ENCODE measurements at places on chromosomes 11 and 22.
A peak's percentile ranks its signal among the peaks of the same experiment; 100 is the strongest.

- DNase-seq: no peak
Observed at GRCh38 chr22:19501897-19502447, 22.2 kb downstream of the CLDN5 start.

GRCh38 chr11:113591117-113591516 lies 115.0 kb downstream of the TMPRSS5 start:
- DNase-seq: no peak

GRCh38 chr22:39580795-39581194 lies 10.2 kb downstream of the CACNA1I start:
- no peak for DNase-seq

DNA sequence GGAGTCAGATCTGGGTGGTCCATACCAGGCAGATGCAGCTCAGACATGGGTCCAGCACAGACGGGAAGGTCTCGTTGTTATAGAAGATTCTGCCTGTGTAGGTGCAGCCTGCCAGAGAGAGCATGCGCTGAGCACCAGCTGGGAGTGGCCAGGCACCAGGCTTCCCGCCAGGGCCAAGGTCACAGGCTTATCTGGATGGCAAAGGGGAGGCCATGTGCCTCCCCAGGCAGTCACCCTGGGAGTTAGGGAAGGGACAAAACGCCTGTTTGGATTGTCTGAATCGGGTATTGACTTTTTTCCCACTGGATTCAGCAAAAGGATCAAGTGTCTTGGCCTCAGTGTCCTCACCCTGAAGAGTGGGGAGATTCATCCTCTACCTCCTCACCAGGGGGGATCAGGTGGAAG lies 26.5 kb downstream of the PGA5 start:
- DNase-seq: no peak

- DNase-seq: no peak
Observed at GRCh38 chr11:74371269-74372052, 26.8 kb downstream of the PGM2L1 start.

- DNase-seq: no peak
Observed at GRCh38 chr11:2537896-2538724, 93.3 kb downstream of the KCNQ1 start.

DNA sequence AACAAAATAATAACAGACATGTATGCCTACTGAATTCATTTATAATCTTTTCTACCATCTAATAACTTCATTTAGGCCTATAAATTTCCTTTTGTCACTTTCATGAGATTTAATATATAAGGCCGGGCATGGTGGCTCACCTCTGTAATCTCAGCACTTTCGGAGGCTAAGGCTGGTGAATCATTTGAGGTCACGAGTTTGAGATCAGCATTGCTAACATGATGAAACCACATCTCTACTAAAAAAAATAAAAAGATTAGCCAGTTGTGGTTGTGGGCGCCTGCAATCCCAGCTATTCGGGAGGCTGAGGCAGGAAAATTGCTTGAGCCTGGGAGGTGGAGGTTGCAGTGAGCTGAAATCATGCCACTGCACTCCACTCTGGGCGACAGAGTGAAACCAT lies 14.2 kb upstream of the NTM start:
- no peak for DNase-seq

GRCh38 chr11:113256431-113257202 lies 57.8 kb upstream of the TTC12 start:
- DNase-seq: no peak

DNA sequence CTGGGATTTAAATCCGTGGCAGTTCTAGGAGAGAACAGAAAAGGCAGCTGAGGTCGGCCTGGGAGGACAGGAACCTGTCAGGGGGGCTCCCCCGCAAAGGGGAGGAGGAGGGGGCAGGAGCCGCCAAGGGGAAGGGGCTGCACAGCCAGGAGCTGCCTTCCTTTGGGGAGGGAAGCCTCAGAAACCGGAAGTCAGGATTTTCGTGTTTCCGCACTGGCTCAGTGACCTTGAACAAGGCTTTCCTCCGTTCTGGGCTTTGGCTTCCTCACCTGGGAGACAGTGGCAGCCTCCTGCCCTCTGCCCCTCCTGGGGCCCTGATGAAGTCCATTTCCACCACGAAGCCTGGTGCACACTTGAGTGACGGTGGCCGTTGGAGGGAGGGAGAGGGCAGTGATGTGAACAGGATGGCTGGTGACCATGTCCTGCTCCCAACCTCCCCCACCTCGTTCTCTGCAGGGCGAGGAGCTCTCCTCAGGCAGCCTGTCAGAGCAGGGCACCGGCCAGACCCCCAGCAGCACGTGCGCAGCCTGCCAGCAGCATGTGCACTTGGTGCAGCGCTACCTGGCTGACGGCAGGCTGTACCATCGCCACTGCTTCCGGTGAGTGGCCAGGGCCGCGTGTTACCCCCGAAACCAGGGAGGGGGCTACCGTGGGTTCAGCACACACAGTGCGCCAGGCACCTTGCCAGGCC lies 12.6 kb downstream of the MICALL1 start:
- DNase-seq: no peak

- no peak for DNase-seq
Observed at GRCh38 chr11:85096939-85097338, 530.2 kb downstream of the DLG2 start.

DNA sequence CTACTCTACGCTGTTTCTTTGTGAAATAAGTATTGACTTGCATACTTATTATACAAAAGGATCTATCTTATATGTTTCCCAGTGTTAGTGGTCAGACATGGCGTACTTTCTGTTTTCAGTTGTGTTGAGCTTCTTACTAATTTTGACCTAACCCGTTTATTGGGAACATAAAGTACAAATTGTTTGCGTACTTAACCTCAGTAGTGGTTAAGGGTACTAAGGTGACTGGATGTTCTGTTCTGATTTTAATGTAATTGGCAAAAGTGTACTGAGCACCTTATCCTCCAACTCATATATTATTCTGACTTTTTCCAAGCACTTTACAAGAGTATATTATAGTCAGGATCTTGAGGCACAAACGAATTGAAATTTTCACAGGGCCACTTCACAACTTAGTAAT lies 17.2 kb downstream of the TBCEL start:
- no peak for DNase-seq

DNA sequence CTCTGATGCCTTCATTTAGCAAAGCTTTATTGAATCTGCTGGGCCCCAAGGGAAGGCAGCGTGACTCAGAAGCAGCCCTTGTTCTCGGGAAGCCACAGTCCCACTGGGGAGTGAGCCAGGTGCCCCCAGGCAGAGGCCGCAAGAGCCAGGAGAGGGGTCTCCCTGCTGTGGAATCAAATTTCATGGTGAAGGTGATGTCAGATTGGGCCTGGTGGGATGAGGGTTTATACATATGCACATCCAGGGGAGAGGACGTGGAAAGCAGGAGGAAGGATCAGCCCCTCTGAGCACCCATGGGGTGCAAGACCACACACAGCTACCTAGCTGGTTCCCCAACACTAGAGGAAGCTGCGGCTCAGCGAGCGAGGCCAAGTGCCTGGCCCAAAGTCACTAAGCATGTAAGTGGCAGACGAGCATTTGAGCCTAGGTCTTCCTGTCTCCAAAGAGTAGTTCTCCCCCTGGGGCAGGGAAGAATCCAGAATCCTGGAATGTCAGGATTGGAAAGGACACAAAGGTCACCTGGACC lies 2.0 kb downstream of the SYNGR1 start:
- DNase-seq: no peak

DNA sequence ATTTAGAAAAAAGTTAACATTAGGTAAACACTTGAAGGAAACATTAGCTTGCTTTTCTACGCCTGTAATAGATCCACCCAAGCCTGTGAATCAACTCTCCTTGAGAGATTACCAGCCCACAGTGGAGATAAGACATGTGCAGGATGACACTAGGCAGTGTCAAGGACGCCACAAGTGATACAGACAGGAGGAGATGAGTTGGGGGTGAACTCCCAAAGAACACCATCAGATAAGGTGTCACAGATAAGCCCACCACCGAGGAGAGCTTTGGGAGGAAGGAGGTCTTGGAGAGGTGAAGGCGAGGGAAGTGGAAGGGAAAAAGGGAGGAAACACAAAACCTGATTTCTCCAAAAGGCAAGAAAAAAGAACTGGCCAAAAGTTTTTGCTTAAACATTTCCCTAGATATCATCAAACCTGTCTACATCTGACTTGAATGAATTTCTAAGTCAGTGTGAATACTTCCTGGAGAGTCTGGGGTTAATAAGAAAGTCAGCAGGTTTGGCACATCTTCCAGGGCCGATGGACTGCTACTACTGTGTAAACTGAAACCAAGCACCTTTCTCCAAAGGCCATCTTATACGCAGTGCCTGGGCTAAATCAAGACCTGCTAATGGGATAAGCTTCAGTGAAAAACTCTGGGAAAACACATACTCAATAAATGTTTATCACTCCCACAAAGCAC lies 15.5 kb downstream of the CLTCL1 start:
- no peak for DNase-seq

- DNase-seq: no peak
Observed at GRCh38 chr22:26619510-26619909, 1.7 kb upstream of the CRYBB1 start.

- DNase-seq: no peak
Observed at GRCh38 chr11:47241841-47242301, 6.7 kb downstream of the ACP2 start.

GRCh38 chr22:26970809-26971394 lies 313.5 kb downstream of the MIAT start:
- DNase-seq: no peak

GRCh38 chr22:50175921-50176849 lies 5.7 kb downstream of the PANX2 start:
- DNase-seq: no peak

- no peak for DNase-seq
Observed at GRCh38 chr11:68340784-68341556, 28.6 kb downstream of the LRP5 start.

- DNase-seq: no peak
Observed at GRCh38 chr11:47448566-47449427, at the start of gene RAPSN. RAPSN (minus strand) TSS chr11:47449136; CDS start chr11:47448964, 172 bp downstream.

GRCh38 chr22:37887584-37888378 lies 18.3 kb upstream of the MICALL1 start:
- DNase-seq: no peak

DNA sequence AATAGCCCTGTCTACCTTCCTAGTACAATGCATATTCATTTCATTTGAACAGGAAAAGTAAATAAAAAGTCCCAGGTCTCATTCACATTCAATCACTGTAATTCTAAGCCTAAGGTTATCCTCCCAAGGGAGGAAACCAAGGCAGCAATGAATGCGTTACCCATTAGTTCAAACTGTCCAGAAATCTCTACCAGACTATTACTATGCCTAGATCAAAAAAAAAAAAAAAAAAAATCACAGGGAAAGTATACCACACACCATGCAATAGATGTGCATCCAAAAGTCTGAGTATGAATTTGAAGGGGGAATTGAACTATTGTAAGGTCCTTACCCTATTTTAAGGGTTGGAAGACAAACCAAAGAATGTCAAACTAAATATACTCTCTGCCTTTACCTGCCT lies 598.0 kb upstream of the API5 start:
- DNase-seq: no peak

DNA sequence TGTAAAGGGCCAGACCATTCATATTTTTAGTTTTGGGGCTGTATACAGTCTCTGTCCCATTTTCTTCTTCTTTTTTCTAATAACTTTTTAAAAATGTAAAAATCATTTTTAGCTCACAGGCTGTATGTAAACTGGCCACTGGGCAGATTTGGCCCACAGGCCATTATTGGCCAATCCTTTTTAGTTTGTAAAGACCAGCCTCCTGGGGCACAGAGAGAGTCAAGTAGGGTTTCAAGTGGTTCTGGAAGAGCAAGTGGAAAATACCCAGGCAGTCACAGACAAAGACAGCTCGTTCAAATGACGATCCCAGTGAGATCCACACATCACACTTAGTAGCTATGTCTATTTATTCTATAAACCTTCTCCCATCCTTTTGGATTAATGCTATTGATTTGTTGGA lies 150.2 kb upstream of the ARHGAP20 start:
- no peak for DNase-seq

- no peak for DNase-seq
Observed at GRCh38 chr11:78350646-78351165, 66.9 kb downstream of the GAB2 start.

GRCh38 chr11:73465871-73466270 lies 89.7 kb downstream of the RELT start:
- no peak for DNase-seq

GRCh38 chr22:30925667-30926066 lies 42.9 kb downstream of the MORC2 start:
- no peak for DNase-seq

DNA sequence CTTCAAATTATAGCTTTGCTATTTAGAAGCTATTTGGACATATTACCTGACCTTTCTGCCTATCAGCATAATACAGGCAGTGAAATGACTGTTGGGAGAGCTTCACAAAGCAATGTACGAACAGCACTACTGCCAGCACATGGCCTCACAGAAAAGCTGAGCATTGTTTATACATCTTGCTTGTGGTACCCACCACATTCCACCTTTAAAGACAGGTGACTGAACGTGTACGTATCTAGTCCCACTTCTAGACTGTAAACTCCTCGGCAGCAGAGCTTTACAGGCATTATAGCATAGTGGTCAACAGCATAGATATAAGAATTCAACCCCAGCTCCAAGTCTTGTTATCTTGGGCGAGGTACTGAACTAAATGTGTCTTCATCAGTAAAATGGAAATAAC lies 1.6 kb downstream of the JOSD1 start:
- DNase-seq: no peak

GRCh38 chr22:44108806-44109385 lies 71.8 kb upstream of the PARVG start:
- no peak for DNase-seq

DNA sequence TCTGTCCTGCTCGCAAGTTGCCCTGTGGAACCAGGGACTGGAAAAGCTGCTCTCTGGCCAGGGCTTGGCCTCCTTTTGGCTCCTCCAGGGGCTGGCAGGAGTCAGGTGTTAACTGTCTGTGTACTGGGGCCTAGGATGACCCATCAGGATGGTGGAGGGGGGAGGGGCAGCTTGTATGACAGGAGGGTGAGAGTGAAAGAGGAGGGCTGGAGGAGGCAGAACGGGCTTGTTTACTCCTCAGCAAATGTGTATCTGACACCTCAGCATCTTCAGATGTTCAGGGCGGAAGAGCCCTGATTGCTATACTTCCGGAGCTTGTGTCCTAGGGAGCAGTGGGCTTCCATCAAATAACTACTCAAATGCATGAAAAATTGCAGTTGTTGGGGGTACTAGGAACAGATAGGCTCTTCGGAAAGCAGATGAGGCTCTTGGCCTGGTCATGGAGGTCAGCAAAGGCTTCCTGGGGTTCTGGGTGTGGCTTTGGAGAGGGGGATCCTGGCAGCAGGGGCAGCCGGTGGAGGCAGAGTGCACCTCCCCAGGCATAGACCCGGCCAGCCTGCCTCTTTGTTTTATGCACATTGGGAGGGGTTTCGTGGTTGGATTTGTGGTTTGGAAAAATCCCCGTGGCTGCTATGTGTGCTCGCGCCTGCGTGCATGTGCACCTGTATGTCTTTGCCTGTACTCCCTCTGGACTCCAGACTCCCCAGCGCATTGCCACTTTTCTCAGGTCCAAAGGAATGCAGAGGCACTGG lies 31.2 kb downstream of the CD82 start:
- DNase-seq: peak; percentile 47

Measured in activated T-cell treated with anti-CD3 and anti-CD28 coated beads for 1 hour (primary cell).